Osteocyte (in vitro differentiated cells): ENCODE measurements at places on chromosomes 6 and 20. TPM values are rescaled to one million over a fixed set of nuclear protein-coding genes. Genes with fewer than 3 reads are reported as not detected.

The PTGIS gene
- total RNA-seq: 67.6 and 72.1 TPM in 2 replicates

The TP53TG5 gene
- total RNA-seq: not detected in 2 replicates

The VGLL2 gene
- not detected in 2 replicates for total RNA-seq

The OR2J2 gene
- not detected in 2 replicates for total RNA-seq

The ARMH2 gene
- not detected in 2 replicates for total RNA-seq

The SCUBE3 gene
- 14.8 and 16.3 TPM in 2 replicates for total RNA-seq

The GRM1 gene
- total RNA-seq: not detected in 2 replicates

The ERVFRD-1 gene
- not detected in 2 replicates for total RNA-seq

The CCDC170 gene
- 0.78 and 0.84 TPM in 2 replicates for total RNA-seq

The LHFPL5 gene
- not detected in 2 replicates for total RNA-seq

The PTK6 gene
- total RNA-seq: 0.13 TPM in 1 of 2 replicates, not detected in the other

The GJA10 gene
- total RNA-seq: not detected in 2 replicates

The FAM83B gene
- total RNA-seq: 0.26 and 0.64 TPM in 2 replicates

The SLC16A10 gene
- not detected in 2 replicates for total RNA-seq

The ATP6V1G2 gene
- total RNA-seq: 8.8 and 9.0 TPM in 2 replicates

The OVOL2 gene
- total RNA-seq: not detected in 2 replicates

The MATN4 gene
- not detected in 2 replicates for total RNA-seq

The MTCH1 gene
- 175 and 180 TPM in 2 replicates for total RNA-seq

The C6orf58 gene
- total RNA-seq: 0.73 TPM in 1 of 2 replicates, not detected in the other

The SNRPB gene
- total RNA-seq: 111 and 112 TPM in 2 replicates

The PRR18 gene
- not detected in 2 replicates for total RNA-seq

The PACSIN1 gene
- not detected in 2 replicates for total RNA-seq

The NNAT gene
- 14.7 and 14.9 TPM in 2 replicates for total RNA-seq

The PLN gene
- total RNA-seq: not detected in 2 replicates

The C6orf15 gene
- total RNA-seq: not detected in 2 replicates

The NR2E1 gene
- total RNA-seq: not detected in 2 replicates

The SLC22A16 gene
- not detected in 2 replicates for total RNA-seq

The ADGB gene
- total RNA-seq: not detected in 2 replicates

The STAU1 gene
- 83.1 and 85.4 TPM in 2 replicates for total RNA-seq

The HTR1E gene
- total RNA-seq: not detected in 2 replicates

The DEF6 gene
- total RNA-seq: 0.52 and 0.59 TPM in 2 replicates

The FNDC11 gene
- 0.13 and 0.34 TPM in 2 replicates for total RNA-seq

The TCF15 gene
- total RNA-seq: not detected in 2 replicates

The RPS21 gene
- total RNA-seq: 1,013 and 1,039 TPM in 2 replicates

The SLC17A1 gene
- not detected in 2 replicates for total RNA-seq

The FOXQ1 gene
- total RNA-seq: not detected in 2 replicates

The VPS52 gene
- 60.3 and 67.4 TPM in 2 replicates for total RNA-seq

The PTCHD4 gene
- 0.91 and 1.3 TPM in 2 replicates for total RNA-seq

The CFAP206 gene
- 0.30 and 0.44 TPM in 2 replicates for total RNA-seq

The OPRM1 gene
- not detected in 2 replicates for total RNA-seq

The CHMP4B gene
- total RNA-seq: 87.5 and 92.5 TPM in 2 replicates

The RFX6 gene
- not detected in 2 replicates for total RNA-seq

The NRN1 gene
- total RNA-seq: 0.21 TPM in 1 of 2 replicates, not detected in the other
